ENCODE measurements at places on chromosomes 12 and 14.

- no peak for DNase-seq
Measured at GRCh38 chr14:58703161-58703506, 65.4 kb downstream of the DACT1 start.

- DNase-seq, result no peak
Measured at GRCh38 chr12:122096591-122097149, 18.1 kb downstream of the MLXIP start.

DNA sequence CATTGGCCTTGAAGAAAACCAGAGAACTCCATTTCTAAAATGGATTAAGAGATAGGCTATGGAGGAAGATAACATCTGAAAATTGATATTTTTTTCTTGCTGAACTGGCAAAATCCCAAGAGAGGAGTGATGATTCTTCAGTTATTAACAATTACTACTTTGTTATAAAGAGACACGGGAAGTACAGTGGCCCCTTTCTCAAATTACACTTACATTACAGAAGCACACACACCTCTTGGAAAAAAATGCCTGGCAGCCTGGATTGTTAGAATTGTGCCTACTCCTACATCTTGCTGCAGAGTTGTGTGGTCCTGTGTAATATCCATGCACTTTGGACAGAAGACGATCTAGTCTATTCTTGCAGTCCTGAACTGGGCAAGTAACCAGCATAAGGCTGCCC, 71.7 kb downstream of the TGFB3 start:
- DNase-seq, result no peak

- no peak for DNase-seq
Measured at GRCh38 chr12:60263836-60264493, 668.1 kb downstream of the SLC16A7 start.

GRCh38 chr12:110249716-110250225, 31.3 kb upstream of the ATP2A2 start:
- no peak for DNase-seq

- DNase-seq, result no peak
Measured at GRCh38 chr12:2531371-2531770, 263.4 kb upstream of the FKBP4 start.

GRCh38 chr12:81644503-81644902, 114.6 kb downstream of the PPFIA2 start:
- no peak for DNase-seq

- DNase-seq, result no peak
Measured at GRCh38 chr12:110533607-110534006, 31.5 kb downstream of the RAD9B start.

- DNase-seq, result peak; percentile 0
Measured at GRCh38 chr14:30521899-30522736, 36.8 kb upstream of the G2E3 start.

- no peak for DNase-seq
Measured at GRCh38 chr12:92802906-92803305, 100.1 kb downstream of the PLEKHG7 start.

DNA sequence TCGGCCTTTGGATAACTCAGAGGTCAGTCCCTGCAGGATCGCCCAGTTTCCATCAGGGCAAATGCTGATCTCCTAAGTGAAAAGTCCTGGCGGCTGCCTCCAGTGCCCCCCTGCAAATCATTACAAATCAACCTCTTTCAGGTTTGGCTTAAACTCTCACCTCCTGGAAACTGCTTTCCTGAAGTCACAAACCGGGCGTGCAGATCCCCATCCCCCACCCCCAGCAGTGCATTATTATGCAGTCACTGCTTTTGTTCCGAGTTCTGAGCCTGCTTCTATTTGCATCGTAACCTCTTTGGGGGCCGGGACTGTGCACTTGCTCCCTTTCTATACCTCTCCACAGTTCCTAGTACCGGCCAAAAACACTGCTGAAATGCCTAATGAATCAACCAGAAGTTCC, at the start of gene USP44:
Gene USP44, minus strand, starts transcription at position 172 of the 400 bp plus-strand sequence. CDS start 17,220 bp downstream, outside the sequence.
- no peak for DNase-seq

GRCh38 chr14:91899806-91900205, 32.5 kb upstream of the TC2N start:
- no peak for DNase-seq

GRCh38 chr12:5899675-5900074, 45.4 kb downstream of the ANO2 start:
- DNase-seq, result no peak

DNA sequence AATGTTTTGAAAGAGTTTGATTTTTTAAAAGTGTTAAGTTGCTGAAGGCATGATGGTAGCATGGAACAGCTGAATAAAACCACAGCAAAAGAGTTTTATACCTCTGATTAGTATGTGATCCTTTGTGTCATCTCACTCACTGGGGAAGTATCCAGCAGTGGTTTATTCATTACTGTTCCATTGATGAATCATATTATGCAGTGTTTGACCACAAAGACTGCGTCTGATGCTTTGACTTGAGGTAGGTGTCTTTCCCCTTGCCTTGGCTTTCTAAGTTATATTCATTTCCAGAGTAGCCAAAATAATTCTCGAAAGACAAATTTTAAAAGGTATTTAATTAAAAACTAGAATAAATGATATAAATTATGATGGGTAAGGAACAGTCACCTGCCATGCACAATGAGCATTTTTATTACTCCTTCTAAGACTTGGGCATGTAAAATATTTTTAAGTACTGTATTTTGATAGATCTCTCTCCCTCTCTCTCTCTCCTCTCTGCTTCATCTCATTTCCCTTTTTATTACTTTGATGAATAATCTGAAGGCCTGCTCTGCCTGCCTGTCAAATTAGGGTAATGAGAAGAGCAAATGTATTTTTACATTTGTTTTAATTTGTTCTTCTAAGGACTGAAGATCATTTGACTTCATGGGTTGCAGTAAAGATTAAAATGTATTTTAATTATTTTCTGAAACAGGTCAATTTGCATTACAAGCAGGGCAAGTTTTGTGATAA, 164.9 kb downstream of the NAV3 start:
- no peak for DNase-seq

- no peak for DNase-seq
Measured at GRCh38 chr12:92332552-92332951, 186.9 kb upstream of the BTG1 start.

- no peak for DNase-seq
Measured at GRCh38 chr14:98035396-98035795, 1236.6 kb downstream of the BCL11B start.

DNA sequence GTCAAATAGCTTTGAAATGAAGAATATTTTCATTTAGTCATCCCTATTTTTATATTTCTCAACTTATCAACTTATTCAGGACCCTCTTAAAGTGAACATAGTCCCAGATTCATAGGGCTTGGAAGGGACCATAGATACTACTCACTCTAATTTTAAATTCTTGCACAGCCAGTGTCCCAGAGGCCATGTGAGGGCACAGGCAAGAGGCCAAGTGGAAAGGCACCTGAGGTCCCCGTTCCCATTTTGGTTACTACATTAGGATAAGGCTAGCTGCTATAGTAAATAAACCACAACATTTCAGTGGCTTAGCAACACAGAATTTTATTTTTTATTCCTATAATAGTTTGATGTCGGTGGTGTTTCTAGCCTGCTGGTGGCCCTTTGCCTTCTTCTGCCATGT, 227.8 kb downstream of the SPTSSA start:
- no peak for DNase-seq

GRCh38 chr12:116601933-116602810, 43.0 kb downstream of the MAP1LC3B2 start:
- DNase-seq, result no peak

GRCh38 chr14:104594310-104595046, 10.1 kb downstream of the TMEM179 start:
- no peak for DNase-seq

DNA sequence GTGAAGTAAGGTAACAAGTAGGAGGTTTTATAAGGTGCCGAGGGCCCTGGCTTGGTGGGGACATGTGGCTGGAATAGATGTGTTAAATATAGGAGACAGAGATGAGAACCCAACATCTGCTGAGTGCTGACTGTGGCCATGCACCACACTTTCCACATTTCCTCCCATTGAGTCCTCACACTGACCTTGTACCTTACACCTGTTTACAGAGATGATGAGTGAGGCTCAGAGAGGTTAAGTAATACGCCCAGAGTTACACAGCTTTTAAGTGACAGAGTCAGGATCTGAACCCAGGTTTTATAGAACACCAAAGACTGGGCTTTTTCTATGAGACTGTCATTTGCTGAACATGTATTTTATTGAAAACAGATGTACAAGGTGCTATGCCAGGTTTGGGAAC, 70.8 kb upstream of the LTA4H start:
- DNase-seq, result no peak

DNA sequence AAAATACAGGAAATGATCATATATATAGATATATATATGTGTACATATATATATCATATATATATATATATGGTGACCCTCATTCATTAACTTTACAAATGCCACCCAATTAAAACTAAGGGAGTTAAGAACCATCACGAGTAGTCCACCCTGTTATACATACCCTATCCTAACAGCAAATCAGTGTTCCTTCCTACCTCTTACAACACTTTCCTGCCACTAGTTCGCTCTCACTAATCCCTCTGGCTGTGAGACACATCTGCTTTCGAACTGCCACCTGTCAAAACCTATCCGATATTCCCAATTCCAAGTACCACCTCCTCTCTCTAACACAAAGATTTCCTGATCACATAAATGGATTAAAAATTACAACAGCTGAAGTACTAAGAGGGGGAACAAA, 100.5 kb downstream of the EEA1 start:
- no peak for DNase-seq

DNA sequence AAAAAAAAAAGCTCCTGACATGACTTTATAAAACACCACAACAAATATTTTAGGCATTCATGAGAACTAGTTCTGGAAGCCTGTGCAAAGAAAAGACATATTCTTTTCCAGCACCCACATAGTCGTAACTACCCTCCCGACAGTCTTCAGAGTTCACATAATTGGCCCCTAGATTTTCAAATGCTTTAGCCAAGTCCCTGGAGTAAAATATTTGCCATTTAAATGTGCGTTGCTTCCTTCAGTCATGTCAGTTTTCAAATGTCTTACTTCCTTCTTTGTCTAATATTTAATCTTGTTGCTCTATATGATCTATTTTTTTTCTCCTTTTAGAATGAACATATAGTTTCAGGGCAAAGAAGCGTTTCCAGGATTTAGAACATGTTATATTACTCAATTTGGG, 66.8 kb upstream of the KRAS start:
- no peak for DNase-seq

DNA sequence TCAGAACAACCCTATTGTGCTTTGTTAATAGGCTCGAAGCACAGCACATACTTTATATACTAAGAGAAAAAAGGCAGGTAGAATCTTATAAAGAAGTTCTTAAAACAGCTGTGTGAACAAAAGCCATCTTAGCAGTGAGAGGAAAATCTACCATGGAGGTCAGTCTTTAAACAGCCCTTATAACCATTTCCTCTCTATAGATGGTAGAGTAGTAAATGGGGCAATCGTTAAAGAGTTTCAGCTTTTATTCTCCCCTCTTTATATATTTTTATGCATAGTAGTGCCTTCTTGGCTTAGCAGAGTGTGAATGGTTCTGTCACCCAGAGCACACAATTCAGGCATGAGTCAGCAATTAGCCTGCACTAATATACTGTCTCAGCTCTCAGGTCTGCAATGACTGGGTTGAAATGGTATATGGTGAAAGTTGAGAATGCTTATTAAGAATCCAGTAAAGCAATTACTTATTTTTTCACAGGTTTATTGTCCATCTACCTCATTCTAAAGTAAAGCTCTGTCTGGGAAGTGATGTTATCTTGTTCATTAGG, 305.0 kb downstream of the NELL2 start:
- no peak for DNase-seq
